Non-pigmented ciliary epithelial cell (primary cell): ENCODE measurements at places on chromosomes 12 and 14.
A peak's percentile ranks its signal among the peaks of the same experiment; 100 is the strongest.

DNA sequence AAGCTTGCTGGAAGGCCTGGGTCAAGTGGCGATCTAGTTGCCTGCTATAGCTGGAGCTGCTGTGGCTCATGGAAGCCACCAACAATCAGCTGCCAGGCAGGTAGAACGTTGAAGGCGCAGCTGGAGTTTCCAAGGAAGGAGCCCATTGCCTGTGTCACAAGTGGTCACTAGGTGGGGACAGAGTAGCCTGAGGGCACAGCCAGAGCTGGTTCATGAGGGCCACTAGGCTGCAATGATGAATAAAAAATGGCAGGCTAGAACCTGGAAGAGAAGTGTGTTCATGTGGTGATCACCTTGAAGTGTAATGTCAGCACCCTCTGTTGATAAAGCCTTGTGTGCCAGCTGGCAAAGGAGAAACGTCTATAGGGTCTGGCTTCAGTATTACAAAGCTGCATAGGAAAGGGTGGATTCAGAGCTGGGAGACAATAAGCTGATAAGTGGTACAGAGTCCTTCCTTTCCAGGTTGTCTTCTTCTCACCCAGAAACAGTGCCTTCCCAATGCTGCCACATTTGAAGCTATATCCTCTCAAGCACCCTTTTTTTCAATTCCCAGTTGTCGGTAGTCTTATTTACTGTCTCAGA is 165.8 kb downstream of the EMP1 start:
- DNase-seq = peak; percentile 3

GRCh38 chr14:56150645-56151345 is 32.6 kb downstream of the PELI2 start:
- no peak for DNase-seq

DNA sequence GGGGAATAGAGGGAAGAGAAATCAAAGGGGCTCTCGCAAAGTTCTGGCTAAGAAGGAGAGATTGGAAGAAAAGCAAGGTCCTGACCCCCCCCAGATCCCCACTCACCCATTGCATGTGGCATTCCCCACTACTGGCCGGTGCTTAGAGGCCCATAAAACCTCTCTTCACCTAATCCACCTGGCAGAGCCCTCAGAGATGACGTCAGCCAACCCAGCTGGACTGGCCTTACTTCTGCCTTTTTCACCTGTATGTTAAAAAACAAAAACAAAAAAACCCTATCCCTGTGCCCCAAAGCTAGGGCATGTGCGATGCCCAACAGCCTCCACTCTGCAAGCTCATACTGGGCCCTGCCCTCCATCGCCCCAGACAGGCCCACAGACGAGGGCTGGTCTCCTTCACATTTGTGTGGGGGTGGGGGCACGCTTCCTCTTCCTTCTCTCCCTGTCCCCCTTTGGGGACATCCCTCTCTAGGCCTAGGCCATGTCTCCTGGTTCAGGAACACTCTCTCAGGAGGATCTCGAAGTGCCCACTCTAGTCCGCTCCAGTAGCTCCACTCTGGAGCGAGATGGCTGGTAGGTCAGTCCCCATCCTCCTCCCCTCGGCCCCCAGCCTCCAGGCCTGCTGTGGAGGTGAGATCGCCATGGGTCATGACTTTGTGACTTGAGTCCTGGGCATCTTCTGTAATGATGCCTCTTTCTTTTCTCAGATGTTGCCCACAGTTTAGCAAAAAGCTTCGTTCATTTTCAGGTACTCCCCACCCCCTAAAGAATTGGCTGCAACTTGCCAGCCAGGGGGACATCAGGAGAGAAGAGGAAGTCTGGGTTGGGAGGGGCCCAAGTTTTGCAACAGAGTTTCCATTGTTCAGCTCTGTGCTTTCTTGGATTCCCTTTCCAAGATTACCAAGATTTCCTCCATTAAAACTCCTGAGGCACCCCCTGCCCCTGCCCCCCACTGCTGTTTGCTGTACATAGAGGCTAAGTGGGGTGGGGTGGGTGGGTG is 37.0 kb downstream of the FIGNL2 start:
- no peak for DNase-seq

GRCh38 chr12:71162832-71163763 is 5.3 kb upstream of the TSPAN8 start:
- no peak for DNase-seq

DNA sequence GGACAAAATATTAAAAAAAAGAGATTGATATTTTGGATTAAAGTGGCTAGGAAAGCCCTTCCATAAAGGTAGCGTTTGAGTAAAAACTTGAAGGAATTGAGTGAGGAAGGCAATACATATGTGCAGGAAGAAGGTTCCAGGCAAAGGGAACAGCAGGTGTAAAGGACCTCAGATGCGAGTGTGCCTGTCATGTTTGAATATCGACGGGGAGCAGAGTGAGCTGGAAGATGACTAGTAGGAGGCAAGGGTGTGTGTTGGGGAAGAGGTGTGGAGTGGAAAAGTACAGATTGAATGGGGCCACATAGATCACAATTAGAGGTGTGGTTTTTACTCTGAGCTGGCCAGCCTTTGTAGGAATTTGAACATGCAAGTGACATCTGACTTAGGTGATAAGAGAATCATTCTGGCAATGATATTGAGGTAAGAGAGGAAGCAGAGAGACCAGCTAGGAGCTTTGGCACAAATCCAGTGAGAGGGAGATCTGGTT is 15.0 kb upstream of the FBXO33 start:
- DNase-seq = no peak

GRCh38 chr12:96368233-96368632 is 32.0 kb downstream of the CDK17 start:
- no peak for DNase-seq

GRCh38 chr12:72522411-72522810 is 250.2 kb downstream of the TRHDE start:
- no peak for DNase-seq

- no peak for DNase-seq
Measured at GRCh38 chr12:52036587-52037171, 14.6 kb upstream of the NR4A1 start.

- no peak for DNase-seq
Measured at GRCh38 chr12:68405343-68405781, 73.2 kb upstream of the MDM1 start.

DNA sequence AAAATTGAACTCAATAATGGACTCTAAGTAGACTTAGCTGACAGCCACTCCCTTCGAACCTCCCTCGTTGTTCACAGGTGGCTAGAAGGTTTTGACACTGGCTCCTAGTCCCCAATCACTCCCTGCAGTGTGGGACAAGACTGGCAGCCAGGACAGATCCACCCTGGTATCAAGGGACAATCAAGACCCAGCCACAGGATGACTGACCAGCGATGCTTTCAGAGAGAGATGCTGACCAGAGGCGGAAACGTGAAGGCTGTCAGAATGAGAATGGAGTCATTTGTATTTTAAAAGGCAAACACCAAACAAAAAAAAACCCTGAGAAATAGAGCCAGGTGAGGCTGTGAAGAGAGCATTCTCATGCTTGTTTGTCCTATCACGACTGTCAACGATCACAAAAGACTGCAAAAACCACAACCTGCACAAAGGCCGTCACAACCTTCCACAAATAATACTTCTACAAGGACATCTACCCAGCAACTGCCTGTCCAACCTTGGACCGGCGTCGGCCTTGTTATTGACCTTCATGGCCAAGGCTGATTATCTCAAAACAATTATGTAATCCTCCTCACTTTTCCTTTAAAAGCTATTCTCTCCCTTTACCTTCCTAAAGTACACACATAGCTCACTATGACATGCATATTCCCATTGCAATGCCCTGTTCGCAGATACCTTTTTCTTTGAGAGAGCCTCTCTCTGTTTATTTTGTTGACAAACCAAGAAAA is 13.2 kb downstream of the EIF5 start:
- DNase-seq = no peak

DNA sequence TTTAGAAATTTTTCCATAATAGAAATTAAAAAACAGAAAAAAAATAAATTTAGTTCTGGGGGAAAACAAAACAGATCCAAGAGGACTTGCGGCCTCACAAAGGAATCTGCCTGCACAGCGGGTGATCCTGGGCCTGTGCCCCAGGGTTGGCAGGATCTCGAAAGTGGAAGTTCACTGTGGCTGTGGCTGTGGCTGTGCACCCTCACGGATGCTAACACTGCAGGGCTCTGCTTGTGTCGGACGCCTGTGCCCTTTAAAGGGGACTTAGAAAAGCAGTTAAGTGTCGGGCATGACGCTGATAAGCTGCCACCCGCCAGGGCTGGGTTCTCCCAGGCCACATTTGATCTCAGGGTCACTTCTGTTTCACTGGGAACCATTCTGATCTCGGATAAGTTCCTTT is 209.1 kb downstream of the TTC7B start:
- DNase-seq = no peak

- no peak for DNase-seq
Measured at GRCh38 chr14:64704743-64705380, 638 bp downstream of the PLEKHG3 start.

DNA sequence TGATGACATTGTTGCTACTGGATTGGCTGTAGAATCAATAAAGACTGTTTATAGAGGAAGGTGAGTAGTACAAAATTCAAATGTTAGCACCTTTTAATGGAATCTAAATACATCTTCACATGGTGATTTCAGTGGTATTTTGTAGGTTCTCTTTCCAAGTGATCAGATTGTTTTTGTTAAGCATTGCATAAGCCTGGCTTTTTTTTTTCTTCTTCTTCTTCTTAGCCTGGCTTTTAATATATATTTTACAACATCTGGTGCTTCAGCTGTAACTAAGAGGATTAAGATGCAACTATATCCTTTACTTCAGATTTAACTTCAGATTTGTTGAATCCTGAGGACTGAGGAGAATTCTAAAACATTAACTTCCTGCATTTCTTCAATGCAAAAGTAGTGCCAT is 57.3 kb upstream of the ATF1 start:
- no peak for DNase-seq

GRCh38 chr12:127987199-127987901 is 279.6 kb upstream of the TMEM132C start:
- DNase-seq = peak; percentile 59

DNA sequence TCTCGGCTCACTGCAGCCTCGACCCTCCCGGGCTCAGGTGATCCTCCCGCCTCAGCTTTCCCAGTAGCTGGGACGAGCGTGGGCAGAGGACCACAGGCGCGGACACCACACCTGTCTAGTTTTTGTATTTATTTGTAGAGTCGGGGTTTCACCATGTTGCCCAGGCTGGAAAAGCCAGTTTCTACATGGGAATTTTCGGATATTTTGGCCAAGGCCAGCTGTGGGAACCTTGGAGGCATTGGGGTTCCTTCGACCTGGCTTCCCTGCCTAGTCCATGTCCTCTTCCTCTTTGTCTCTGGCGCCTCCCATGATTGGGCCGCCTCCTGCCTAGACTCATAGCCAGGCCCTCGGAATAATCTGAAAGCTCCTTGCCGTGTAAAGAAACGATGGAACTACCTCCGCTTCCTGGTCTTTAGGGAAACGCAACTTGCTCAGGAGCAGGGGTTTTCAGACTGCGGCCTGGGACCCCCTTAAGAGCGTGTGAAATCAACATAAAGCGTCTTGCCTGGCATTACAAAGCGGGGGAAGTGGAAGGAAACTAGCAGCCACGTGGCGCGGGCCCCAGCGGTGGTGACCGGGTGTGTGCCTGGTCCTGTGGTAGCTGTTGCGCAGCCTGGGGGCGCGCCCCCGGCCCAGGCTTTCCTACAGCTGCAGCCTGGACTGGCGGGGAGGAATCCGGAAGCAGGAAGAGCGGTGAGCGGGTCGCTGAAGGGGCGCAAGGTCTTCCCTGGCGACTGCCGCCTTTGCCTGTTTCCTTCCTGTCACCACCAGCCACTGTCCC is 1.4 kb upstream of the HSP90AA1 start:
- no peak for DNase-seq

DNA sequence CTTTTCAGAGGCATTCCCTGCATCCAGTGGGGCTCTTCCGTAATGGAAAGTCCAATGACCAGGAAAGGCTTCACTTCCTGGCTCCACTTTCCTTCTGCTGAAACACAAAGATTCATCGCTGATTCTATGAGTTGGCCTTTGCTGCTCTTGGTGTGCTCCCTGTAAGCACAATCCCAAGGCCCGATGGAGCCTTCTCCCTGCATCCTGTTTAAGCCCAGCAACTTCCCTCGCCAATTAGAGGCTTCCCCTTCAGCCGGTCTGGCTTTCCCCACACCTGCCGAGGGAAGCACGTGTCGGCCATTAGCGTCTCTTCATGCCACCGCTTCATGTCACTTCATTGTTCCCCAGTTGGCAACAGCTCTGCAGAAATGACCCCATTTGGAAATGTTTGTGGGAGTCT is 693.9 kb downstream of the MED13L start:
- DNase-seq = no peak

DNA sequence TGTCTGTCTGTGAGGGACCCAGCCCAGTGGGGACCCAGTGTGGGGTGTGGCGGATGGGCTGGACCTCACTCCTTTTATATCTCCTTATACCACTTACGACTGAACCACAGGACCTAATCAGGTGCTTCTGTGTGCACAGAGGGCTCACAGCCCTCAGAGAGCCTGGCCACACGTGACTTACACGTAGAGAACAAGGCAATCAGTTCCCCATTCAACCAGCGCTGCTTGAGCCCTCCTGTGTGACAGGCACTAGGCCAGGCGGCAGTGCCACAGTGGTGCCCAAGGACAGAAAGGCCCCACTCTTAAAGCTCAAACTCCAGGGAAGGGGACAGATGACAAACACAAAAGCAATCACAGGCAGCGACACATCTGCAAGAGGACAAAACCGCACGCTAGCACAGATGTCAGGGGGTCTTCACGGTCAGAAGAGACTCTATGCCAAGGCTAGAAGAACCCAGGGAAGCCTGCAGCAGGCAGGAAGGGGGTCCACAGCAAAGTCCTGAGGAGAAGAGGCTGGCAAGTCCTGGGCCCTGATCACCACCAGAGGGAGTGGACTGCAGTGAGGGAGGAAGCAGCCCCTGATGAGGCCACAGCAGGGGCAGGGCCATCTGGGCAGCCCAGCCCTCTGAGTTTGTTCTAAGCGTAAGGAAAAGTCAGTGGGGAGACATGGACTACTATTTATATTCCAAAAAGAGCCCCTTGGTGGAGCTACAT is 39.3 kb downstream of the SETD3 start:
- DNase-seq = no peak

DNA sequence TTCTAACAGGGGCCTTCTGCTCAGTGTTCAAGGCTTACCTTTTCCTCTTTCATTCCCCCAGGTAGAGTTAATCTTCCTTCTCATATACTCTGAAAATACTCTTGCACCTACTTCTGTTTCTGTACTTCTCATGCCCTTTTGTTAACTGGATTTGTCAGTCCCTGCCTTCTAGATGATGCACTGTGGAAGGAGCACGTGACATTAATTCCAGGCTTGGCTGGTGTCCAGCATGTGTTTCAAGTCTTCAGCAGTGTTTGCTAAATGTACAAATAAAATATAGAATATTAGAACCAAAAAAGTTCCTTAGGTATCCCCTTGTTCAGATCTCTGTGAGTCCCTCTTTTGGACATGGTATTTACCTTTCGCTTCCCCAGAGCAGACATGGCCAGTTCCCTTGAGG is 27.9 kb upstream of the EVL start:
- DNase-seq = no peak

DNA sequence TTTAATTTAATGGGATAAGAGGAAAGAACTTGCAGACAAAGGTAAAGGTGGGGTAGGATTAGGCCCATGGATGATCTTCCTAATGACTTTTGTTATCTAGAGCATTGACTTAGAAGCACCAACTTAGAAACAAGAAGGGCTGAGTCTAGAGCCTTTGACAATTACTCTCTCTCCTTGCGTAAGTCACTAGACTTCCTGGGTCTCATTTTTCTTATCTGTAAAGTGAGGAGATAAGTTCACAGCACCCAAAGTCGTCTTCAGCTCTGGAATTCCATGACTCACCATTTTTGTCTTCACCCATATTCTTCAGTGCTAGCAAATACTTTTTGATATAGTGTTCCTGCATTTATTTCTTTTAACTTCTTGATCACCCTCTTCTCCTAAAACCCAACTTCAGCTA is 75.7 kb downstream of the SSPN start:
- no peak for DNase-seq

- no peak for DNase-seq
Measured at GRCh38 chr14:74425525-74426201, 347 bp downstream of the SYNDIG1L start.
